ENCODE measurements at places on chromosomes 7 and 10.

GRCh38 chr7:22564511-22565045 is 64.6 kb upstream of the STEAP1B start:
- DNase-seq = peak; percentile 97

DNA sequence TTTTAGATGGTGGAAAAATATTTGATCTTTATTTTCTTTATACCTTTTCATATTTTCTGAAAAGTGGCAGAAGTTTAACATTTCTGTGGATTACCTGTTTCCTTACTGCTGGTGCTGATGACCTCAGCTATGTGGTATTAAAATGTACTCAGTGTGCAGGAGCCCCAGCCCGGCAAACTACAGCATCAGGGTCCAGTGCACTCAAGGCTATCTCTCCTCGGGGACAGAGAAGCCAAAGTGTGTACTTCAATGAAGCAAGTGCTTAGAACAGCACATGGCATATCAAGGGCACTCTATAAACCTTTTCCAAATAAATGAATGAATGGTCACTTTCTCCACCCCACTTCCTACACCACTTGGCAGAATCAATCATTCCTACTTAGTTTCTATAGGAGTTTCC is 111.8 kb downstream of the HIP1 start:
- DNase-seq = no peak

- DNase-seq = no peak
Measured at GRCh38 chr7:82358009-82358578, 85.5 kb downstream of the CACNA2D1 start.

DNA sequence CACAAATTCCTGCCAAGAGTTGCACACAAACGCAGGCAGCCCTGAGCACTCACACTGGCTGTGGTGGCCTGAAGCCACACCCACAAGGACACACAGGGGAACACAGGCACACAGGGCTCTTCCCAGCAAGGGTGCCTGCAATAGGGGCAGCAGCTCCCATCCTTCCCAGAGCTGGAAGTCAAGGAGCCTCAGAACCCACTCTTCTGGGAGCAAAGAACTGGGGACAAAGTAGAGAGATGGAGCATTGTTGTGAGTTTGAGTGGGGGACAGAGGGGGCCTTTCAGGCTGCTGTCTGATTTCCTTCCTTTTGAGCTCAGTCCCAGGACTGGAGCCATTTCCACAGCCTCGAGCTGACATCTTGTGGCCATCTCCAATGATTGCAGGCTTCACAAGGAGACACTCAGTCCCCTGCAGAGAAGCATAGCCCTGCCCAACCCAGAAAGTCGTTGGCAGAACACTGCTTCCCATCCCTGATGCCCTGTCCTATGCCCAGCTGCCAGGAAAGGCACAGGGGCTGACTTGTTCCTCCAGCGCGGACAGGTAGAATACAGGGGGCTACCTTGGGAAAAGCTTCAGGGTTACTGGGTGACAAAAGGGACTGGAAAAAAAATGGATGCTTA is 34.4 kb upstream of the SLF2 start:
- peak; percentile 81 for DNase-seq

GRCh38 chr10:11180228-11180627 is 162.6 kb downstream of the CELF2 start:
- DNase-seq = no peak

GRCh38 chr7:50628434-50629084 is 63.4 kb upstream of the DDC start:
- DNase-seq = no peak

- DNase-seq = peak; percentile 8
Measured at GRCh38 chr7:48140001-48140681, 31.1 kb upstream of the ABCA13 start.

GRCh38 chr7:41915871-41916270 is 213.0 kb upstream of the INHBA start:
- DNase-seq = peak; percentile 65

- no peak for DNase-seq
Measured at GRCh38 chr7:31705377-31705776, 18.4 kb downstream of the PPP1R17 start.

- no peak for DNase-seq
Measured at GRCh38 chr10:48765039-48765438, 80.4 kb downstream of the WDFY4 start.

DNA sequence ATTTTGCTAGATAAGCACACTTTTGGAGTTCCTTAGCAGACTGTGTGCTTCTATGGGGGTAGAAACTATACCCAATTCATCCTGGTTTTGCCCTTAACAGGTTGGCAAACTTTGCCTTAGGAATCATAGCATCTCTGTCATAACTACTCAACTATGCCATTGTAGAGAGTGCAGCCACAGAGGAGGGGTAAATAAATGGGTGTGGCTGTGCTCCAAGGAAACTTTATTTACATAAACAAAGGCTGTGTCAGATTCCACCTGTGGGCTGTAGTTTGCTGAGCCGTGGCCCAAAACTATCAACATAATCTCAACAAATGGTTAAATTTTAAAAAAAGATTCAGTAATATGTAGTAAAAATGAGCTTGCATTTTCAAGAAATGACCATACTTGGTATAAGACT is 51.6 kb upstream of the LAMB1 start:
- DNase-seq = no peak

GRCh38 chr10:98429320-98430072 is 14.5 kb upstream of the PYROXD2 start:
- no peak for DNase-seq

DNA sequence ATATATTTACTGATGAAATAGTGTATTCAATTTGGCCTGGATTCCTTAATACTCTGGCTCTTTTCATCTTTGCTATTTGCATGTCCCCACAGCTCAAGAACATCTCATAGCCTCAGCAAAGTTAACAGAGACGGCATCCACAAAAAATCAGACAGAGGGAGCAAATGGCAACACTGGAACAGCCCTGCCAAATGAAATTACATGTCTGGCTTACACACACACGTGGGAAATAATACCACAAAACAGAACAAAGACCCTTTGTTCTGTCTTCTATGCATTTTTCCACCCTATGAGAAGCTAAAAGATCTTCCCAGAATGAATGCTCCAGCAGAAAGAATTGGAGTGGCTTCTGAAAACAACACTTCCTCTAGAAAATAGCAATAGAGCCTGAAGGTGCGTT is 139.5 kb downstream of the ALOX5 start:
- no peak for DNase-seq

GRCh38 chr7:36562121-36562520 is 162.2 kb downstream of the AOAH start:
- DNase-seq = no peak

DNA sequence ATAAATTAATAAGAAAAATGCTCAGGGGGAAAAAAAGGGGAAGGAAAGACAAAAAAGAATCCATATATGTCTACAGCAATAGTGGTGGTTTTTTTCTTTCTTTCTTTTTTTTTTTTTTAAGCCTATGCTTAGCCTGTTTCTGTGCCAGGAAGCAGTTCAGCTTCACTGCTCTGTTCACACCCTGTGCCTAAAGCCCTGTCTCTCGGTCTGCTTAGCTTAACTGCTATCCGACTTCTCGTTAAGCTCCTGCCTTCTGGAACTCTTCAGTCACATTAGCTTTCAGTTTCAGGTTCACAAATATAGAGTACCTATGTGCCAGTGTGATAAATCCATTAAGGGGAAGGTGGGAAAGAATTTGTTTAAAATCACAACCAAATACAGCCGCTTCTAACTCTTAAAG is 26.5 kb upstream of the NRG3 start:
- no peak for DNase-seq

DNA sequence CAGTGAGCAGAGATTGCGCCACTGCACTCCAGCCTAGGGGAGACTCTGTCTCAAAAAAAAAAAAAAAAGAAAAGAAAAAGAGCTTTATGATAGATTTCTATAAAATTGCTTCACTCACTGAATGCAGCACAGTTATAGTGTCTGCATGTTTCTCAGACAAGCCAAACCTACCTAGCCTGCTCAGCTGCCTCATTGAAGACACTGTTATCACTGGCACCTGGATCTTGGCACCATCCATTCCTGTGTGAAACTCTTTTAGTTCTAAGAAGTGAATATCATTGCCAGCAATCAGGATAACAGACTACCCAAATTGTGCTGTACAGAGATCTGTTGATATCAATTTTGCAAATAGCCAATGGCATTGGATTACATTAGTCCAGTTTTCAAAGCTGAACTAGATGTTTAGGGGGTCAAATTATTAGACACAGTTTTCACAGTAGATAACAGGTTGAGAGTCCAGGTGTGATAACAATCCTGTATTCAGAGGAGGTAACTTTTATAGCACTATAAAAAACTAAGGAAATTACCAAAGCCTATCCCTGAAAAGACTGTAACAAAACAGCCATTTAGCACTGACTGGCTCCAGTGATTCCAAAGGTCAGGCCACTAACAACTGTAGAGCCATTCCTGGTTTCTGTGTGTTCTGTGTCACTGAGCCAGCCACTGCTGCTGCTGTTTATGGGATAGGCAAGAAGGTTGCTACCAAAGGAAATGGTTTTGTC is 17.1 kb downstream of the PDSS1 start:
- DNase-seq = no peak

DNA sequence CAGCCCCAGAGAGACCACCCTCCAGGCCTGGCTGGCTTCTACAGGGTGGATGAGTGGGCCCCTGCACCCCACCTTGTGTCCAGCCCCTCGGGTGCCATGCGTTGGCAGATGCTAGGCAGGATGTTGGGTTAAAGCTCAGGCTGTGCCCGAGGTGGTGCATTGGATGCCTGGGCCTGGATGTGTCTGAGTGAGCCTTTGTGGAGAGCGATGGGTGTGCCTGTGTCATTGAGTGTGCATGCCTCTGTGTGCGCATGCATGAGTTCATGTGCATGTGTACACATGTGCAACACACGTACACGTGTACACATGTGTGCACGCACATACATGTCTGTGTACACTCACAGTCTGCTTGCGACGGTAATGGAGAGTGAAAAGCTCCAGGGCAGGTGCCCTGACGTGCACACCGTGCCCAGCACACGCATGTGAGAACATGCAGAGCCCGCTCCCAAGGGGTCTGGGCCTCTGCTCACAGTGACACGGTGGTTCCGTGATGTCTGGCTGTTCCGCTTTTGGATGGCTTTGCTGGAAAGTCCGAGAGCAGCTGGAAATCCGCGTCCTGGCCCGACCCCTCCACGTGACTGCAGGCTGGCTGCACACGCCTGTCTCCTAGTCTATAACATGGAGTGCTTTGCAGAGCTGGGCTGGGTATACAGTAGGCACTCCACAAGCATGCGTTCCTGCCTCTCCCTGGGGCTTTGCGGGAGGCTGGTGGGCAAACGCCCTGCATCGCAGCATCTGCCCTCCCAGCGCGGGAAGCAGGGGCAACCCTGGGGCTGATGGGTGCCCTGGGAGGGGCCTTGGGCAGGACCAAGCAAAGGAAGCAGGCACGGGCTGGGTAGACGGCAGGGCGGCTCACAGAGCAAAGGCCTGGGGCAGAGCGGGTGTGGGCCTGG is 36.9 kb downstream of the ELFN1 start:
- DNase-seq = no peak

GRCh38 chr7:40845943-40846342 is 711.1 kb downstream of the SUGCT start:
- DNase-seq = no peak

DNA sequence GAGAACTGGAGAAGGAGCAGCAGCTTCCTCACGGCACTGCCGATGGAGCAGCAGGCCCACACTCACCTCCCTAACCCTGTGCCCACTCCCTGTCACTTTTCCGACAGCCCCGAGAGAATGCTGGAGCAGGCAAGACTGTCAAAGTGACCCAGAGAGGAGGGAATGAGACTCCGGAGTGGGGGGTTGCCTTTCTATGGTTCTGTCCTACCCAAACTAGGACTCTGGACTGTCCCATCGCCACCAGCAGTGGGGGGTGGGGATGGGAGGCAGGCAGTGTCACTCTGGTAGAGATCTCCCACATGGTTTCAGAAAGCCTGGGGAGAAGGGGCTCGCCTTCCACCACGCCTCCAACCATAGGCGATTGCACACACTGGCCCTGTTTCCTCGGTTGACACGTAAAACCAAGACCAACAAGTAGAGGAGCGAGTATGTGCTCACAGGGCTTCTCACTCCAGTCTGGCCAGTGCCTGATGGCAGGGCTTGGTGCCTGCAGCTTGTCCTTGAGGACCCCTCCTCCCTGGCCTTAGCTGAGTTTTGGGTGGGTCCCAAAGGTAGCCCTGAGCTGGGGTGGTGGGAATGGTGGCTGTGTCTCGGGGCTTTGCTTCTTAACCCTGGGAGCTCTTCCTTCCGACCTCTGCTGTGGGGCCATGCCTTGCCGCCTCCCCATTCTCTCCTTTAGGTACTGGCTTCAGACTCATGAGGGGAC is 148.5 kb downstream of the PTPN20 start:
- DNase-seq = no peak

DNA sequence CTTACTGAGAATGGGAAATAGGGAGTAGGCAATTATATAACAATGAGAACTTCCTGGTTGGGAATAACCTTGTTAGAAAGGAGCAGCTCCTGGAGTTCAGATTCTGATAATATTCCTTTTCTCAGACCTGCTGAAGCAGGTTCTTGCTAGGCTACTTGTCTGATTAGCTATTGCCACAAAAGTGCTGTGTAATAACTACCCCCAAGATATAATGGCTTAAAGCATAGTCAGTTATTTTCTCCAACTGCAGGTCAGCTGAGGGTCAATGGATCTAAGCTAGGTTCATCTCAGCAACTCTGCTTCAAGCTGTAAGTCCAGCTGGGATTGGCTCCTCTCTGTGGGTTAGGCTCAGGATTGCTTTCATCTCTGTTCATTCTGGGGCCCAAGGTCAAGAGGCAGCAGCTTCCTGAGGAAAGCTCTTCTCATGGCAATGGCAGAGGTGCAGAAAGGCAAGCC is 9.4 kb upstream of the CNOT4 start:
- no peak for DNase-seq

- DNase-seq = no peak
Measured at GRCh38 chr7:132030883-132031282, 474.5 kb upstream of the PODXL start.

GRCh38 chr10:103621783-103622125 is 128.2 kb downstream of the NEURL1 start:
- no peak for DNase-seq

- DNase-seq = no peak
Measured at GRCh38 chr10:42149027-42149700, 489.2 kb downstream of the ZNF33B start.

Data from fibroblast of skin of back (primary cell).